NCI-H1694 (cell line): ENCODE measurements at places on chromosomes 3 and 15.

DNA sequence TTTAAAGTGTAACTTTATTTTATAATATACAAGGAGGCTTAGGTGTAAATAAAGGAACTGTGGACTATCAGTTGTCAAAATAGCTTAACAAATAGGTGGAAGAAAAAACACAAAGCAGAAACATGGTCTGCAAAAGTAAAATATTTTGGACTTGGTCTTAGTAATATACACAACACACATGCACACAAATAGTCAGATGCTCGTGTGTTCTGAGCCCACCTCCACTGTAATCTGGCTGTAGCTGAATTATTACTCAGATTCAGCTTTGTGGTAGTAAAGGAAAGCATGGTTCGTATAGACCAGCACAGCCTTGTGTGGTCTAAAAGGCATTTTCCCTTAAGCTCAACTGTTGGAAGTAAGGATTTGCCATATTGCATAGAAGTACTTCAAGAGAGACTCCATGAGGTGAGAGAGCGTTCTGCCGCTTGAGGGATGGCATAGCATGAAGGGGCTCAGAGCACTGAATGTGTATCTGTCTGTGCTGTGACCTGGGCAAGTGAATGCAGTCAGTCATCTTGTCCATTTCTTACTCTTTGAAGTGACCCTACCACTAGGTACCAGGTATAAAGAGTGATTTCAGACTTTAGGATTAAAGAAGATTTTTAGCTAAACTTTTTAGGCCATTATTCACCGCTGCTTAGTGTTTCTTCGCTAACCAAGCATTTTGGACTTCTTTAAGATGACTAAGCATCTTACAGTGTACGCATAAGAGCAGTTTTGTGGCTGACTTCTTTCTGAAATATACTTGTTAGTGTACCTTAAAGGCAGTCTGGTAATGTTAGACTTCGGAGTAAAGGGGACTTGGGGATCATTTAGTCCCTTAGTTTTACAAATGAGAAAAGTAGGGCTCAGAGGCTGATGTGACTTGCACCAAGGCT, 15.2 kb downstream of the TPM1 start:
- no peak for DNase-seq

DNA sequence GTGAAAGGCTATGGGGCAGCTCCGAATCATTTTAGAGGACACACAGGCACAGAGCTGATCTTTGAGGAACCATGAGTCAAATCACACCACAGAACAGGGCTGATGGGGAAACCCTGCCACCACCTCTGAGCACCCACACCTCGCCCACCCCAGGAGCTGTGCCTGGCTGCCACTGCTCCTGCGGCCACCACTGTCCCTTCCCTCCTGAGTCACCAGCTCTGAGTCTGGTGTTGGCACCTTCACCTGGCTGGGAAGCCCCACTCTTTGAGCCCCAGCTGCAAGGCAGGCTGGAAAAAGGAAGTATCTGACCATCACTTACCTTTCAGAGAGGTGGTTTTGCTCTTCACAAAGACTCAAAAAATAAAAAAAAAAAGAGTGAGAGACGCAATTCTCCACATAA, 63.6 kb upstream of the MEF2A start:
- DNase-seq: no peak

DNA sequence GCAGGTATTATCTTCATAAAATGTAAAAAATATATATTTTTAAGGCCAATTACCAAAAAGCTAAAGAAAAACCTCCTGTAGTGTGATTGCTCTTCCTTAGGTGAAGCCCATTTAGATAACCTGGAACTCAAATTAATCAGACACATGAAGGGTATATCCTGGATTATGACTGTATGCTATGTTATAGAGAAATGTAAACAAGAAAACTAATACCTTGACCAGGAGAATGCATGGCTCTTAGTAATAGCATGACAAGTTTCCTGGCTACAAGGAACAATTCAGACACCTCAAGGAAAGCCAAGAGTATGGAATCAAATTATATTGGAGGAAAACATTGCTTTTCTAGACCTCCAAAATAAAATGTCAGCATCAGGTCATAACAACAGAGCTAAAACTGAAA, 14.0 kb upstream of the CFAP161 start:
- DNase-seq: no peak

DNA sequence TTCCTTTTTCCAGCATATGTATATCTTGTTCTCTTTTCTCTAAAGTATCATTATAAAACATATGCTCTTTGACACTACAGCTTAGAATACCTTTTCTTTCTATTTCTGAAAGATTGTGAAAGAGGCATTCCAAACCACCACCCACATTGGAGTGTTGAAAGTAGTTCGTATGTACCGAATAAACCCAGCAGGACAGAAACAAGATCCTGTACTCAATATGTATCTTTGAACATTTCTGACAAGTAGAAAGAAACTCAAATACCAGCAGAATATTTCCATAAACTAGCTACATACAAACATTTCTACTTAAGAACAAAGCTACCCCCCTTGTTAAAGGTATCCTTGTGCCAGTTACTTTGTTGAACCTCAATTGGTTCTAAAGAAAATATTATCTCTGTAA, 415.3 kb upstream of the ALCAM start:
- DNase-seq: no peak

DNA sequence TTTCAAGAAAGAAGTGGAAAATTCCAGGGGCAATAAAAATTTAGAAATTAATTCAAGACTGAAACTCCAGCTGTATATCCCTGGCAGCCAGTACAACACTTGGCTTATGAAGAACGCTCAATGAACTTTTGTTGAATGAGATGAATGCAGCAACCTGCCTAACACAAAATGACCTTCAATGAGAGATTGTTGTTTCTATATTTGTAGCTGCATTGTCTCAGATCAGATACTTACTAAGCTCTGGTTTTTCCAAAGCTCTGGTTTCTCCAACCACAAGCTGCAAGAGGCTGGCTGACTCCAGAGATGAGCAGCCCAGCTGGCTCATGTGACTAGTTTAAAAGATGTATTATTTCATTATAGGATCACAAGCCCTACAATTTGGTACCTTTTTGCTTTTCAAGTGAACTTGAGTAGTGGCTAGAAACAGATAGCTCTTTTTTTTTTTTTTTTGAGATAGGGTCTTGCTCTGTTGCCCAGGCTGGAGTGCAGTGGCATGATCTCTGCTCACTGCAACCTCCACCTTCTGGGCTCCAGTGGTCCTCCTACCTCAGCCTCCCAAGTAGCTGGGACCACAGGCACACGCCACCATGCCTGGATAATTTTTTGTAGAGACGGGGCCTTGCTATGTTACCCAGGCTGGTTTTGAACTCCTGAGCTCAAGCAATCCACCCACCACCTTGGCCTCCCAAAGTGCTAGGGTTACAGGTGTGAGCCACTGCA, 57.4 kb downstream of the UMPS start:
- no peak for DNase-seq

GRCh38 chr3:48270306-48270705, 29.4 kb downstream of the ZNF589 start:
- DNase-seq: no peak

DNA sequence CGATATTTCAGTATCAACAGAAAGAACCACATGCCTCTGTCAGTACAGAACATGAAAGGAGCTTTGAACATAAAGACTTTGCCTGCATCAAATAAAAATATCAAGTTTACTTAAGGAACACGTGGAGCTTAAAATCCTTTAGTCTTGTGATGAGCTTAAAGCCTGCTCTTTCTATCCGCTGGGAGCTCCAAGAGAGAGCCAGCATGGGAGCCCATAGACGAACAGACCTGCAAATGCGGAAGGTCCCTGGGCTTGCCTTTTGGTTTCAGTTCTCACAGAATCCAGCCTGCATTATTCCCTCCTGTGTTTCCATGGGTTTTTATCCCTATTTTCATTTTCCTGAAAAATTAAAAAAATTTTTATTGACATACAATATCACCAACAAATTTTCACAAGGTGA, 530.6 kb upstream of the RGMA start:
- no peak for DNase-seq

DNA sequence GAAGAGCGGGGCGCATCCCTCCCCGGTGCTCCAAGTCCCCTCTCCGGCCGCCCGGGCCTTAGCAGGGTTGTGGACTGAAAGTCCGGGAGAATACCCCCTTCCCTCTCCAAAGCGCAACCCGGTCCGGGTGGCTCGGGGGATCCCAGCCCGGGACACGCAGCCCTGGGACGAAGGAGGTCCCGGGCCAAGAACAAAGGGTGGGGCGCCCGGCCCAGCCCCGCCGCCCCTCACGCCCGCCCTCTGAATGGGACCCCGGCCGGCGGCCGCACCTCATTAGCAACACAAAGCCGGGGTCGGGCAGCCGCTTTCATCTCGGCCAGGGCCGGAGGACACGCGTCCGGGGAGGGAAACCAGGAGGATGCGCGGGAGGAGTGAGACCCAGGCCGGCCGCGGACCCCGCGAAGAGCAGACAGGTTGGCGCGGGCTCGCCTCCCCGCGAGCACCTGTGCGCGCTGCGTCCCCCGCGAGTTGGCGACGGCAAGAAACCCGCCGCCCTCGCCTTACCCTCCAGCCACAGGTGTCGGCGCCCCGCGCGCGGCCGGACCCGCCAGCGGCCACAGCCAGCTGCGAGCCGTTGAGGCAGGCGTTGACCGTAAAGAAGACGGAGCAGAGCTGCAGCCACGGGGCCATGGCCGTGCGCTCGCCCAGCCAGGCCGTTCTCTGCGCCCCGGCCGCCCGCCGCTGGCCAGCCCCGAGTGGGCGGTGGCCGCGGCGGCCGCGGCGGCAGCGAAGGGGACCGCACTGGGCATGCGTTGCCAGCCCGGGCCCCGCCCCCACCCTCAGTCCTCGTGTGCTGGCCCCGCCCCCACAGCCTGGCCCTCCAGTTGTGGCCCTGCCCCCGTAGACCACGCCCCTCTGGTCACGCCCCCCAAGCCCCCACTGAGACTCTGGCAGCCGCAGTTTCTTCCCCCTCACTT, at the start of gene IL17RD:
TSS of gene IL17RD (minus strand) at position 697 of the 917 bp plus-strand sequence. CDS start at position 630, 67 bp downstream.
- DNase-seq: peak; percentile 14

DNA sequence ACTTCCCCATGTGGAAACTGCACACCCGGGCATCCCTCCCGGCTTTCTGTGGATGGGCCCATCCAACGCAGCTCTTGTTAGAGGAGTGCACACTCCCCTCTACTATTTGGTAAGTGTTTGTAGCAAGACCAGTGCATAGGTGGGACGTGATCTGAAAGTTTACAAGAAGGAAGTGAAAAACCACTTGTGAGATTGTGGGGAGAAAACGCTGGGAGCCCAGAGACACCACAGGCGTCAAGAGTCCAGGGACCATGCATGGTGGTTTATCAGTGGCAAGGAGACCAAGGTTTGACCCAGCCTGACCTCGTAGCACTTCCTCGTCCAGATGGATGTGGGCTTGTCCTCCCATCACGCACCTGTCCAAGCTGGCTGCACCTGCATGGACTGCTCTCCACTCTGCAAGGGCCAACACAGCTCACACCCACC, 51.6 kb downstream of the ATP10A start:
- no peak for DNase-seq

GRCh38 chr15:92273723-92274122, 120.0 kb upstream of the ST8SIA2 start:
- no peak for DNase-seq

GRCh38 chr3:192904632-192905289, 12.9 kb downstream of the MB21D2 start:
- peak; percentile 90 for DNase-seq

DNA sequence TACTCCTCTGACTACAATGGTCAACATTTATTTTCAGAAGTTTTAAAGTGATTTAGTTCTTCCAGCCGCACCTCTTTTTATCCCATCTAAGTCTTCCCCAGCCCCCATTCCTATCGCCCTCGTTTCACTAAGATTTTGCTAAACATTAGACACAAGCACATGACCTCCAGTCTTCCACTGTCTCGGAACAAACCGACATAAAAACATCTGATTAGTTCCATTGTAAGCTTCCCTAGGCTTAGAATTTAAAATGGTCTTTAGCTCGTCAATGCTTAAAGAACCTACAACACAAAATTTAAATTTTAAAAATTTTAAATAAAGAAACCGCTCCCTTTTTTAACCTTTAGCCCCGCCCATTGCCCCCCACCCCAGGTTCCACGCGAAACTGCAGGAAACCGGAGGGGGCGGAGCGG, 284 bp upstream of the TSC22D2 start:
- DNase-seq: peak; percentile 73

DNA sequence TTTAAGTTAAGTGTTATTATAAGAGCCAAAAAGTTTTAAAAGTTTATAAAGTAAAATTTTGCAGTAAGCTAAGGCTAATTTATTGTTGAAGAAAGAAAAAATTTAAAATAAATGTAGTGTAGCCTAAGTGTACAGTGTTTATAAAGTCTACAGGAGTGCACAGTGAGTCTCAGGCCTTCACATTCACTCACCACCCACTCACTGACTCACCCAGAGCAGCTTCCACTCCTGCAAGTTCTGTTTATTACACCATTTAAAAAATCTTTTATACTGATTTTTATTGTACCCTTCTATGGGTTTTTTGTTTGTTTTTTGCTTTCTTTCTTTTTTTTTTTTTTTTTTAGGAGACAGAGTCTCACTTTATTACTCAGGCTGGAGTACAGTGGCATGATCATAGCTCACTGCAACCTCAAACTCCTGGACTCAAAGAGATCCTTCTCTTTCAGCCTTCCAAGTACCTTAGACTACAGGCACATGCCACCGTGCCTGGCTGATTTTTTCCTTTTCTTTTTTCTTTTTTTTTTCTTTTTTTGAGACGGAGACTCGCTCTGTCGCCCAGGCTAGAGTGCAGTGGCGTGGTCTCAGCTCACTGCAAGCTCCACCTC, 25.9 kb downstream of the CSTA start:
- no peak for DNase-seq

GRCh38 chr3:187925326-187925725, 180.1 kb upstream of the BCL6 start:
- no peak for DNase-seq

- DNase-seq: no peak
Measured at GRCh38 chr3:38545983-38546382, 49.8 kb downstream of the EXOG start.

- DNase-seq: no peak
Measured at GRCh38 chr15:90465930-90466567, 63.7 kb upstream of the CRTC3 start.

DNA sequence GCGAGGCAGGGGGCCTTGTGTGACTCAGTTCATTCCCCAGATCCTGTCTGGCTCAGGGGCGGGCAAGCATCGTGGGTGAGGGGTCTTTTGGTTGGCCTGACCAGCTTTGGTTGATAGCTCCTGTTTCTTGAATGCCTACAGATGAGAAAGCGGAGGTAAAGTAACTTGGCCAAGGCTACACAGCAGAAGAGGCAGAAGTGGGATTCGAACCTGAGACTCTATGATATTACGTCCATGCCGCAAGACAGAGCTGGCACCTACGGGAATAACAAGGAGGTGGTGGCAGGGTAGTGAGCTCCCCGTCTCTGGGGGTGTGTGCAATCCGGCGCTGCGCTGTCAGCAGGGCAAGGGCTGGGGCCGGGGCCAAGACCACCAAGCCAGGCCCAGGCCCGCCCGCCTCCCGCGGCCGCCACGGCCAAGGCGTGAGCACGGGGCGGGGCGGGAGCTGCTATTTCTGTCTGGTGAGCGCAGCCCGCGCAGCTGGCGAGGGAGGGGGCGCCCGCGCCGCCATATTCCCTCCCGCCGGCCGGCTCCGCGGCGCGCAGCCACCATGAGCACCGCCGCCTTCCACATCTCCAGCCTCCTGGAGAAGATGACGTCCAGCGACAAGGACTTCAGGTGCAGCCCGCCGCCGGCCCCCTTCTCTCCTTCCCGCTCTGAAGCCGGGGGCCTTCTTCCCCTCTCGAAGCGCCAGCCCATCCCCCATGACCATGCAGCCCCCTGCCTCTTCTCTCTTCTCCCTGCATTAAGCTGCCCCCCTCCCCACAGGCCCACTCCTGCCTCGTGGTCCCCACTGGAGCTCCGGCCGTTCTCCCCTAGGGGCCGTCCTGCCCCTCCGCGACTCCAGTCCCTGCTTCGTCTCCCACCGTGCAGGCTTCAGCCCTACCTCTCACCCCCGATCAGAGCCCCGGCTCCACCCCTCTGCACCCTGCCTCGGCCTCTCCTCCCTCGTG, at the start of gene CAND2:
TSS of gene CAND2 (plus strand) at position 510 of the 953 bp plus-strand sequence. CDS start at position 551, 41 bp downstream.
- DNase-seq: no peak
